Ascending aorta (tissue), 2 donors: ENCODE measurements at places on chromosomes 2 and 18. TPM values are rescaled to one million over a fixed set of nuclear protein-coding genes. Genes with fewer than 3 reads are reported as not detected.

IL1A gene
- total RNA-seq, result not detected

CHRND gene
- not detected for total RNA-seq

ECEL1 gene
- 14.9 TPM for total RNA-seq

GNAL gene
- 5.9 TPM for total RNA-seq

DNA sequence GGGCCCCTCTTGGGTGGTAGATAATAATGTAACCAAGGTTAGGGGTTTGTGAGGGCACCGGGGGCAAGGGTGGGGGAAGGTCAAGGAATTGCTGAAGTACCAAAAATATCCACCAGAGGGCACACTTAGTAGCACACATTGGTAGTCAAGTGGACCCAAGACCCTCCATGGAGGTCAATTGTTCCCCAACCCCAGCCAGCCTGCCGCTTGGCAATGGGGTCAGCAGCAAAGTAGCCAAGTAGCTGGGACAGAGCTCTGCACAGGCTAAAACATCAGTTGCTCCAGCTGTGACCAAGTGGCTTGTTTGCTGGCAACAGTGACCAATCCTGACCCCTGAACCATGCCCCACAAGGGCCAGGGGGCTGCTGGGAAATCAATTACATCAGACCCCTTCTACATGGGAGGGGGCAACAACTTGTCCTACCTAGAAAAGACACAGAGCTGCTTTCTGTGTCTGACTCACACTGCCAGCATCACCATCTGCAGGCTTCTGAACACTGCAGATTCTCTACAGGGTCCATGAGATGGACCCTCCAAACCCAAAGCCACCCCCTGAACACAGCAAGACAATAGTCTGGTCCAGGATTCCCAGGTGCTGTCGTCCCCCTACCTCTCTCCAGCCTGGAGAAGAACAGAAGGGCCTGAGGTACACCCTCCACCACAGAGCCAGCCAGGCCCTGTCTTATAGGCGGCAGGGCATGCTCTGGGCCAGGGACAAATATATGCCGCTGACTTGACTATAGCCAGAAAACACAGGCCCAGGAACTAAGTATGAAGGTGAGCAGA is 76.0 kb downstream of the EMX1 start:
- H3K27me3 ChIP-seq, result no peaks in the 10 kb centered on the region
- no peak for DNase-seq
- H3K4me1 ChIP-seq, result no peaks in the 10 kb centered on the region
- no peak overlapping the region for H3K4me3 ChIP-seq
- no peak overlapping the region for H3K27ac ChIP-seq
- no peaks in the 10 kb centered on the region for H3K36me3 ChIP-seq

- no peaks in the 10 kb centered on the region for H3K27me3 ChIP-seq
- no peak for DNase-seq
- no peaks in the 10 kb centered on the region for H3K36me3 ChIP-seq
- no peak overlapping the region for H3K27ac ChIP-seq
Measured at GRCh38 chr2:127584516-127585033, 49.1 kb downstream of the MYO7B start.

GRCh38 chr18:47868744-47869143 is 61.7 kb downstream of the SMAD2 start:
- no peak for DNase-seq
- H3K27me3 ChIP-seq, result no peaks in the 10 kb centered on the region
- H3K27ac ChIP-seq, result no peak overlapping the region
- H3K36me3 ChIP-seq, result peaks cover 31% of the 10 kb centered on the region

- H3K36me3 ChIP-seq, result no peaks in the 10 kb centered on the region
- no peak for DNase-seq
- peak overlapping the region; percentile 51 for H3K4me3 ChIP-seq
- H3K27ac ChIP-seq, result no peak overlapping the region
- H3K4me1 ChIP-seq, result peaks cover 5% of the 10 kb centered on the region
Measured at GRCh38 chr2:191845248-191845715, 1.6 kb downstream of the CAVIN2 start.

- H3K36me3 ChIP-seq, result no peaks in the 10 kb centered on the region
- no peak overlapping the region for H3K4me3 ChIP-seq
- peaks cover 28% of the 10 kb centered on the region for H3K4me1 ChIP-seq
- no peak for DNase-seq
- H3K27me3 ChIP-seq, result no peaks in the 10 kb centered on the region
Measured at GRCh38 chr2:68834737-68835376, 36.3 kb downstream of the BMP10 start.

DNA sequence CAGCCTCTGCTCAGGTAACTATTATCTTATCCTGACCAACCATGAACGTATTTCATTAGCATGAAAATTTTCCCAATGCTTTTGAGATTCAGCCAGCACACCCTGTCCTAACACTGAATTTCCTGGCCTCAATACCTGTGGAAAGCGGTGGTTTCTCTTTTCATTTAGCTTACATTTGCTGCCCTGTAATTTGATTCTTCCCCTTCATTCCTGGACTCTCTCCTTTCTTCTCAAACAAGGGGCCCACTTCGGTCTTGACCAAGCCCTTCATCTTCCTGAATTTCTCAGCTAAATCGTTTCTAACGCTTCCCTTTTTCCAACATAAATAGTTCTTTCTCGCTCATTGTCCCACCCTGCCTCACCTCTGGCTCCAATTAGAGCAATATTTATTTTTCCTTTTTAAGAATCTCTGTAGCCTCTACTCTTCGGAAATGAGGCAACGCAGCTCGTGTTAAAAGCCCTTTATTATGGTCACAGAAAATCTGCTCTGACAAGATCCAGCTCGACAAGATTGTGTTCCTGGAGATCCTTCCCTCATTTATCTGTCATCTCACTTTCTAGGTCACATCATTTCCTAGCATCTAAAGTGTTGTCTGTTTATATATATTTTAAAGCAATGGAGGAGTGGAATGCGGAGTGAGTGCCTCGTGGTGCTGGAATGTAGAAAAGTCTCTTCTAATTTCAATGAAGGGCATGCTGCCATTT is 49.5 kb upstream of the BCL11A start:
- H3K27ac ChIP-seq, result no peak overlapping the region
- no peaks in the 10 kb centered on the region for H3K4me1 ChIP-seq
- no peak for DNase-seq

GRCh38 chr2:178213991-178214390 is 19.7 kb downstream of the OSBPL6 start:
- no peak overlapping the region for H3K27ac ChIP-seq
- no peak for DNase-seq
- no peak overlapping the region for H3K4me3 ChIP-seq
- no peaks in the 10 kb centered on the region for H3K36me3 ChIP-seq
- no peaks in the 10 kb centered on the region for H3K4me1 ChIP-seq

DNA sequence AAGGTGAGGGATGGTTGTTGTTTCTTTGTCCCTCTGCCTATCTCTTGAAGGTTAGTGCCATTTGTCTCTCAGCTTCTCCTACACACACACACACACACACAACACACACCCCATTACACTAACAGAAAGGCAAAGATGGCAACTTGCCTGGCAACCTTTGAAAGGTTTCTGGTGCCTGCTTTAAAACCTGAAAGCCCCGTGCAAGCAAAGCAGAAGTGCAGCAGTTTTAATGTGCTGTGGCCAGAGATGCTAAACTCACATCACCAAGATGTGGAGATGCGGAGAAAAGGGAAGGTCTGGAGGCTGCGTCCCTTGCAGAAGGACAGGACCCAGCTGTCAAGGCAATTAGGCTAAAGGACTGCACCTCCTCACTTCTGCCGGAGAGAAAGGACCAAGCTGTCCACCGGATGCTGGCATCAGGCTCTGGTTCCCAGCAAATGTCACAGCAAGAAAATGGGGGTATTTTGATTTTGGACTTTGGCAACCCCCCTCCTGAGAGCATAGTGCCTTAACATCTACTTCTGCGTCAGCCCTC is 196.4 kb downstream of the ARL4C start:
- H3K27ac ChIP-seq, result no peak overlapping the region
- H3K27me3 ChIP-seq, result no peaks in the 10 kb centered on the region
- no peaks in the 10 kb centered on the region for H3K4me1 ChIP-seq
- H3K4me3 ChIP-seq, result no peak overlapping the region

DNA sequence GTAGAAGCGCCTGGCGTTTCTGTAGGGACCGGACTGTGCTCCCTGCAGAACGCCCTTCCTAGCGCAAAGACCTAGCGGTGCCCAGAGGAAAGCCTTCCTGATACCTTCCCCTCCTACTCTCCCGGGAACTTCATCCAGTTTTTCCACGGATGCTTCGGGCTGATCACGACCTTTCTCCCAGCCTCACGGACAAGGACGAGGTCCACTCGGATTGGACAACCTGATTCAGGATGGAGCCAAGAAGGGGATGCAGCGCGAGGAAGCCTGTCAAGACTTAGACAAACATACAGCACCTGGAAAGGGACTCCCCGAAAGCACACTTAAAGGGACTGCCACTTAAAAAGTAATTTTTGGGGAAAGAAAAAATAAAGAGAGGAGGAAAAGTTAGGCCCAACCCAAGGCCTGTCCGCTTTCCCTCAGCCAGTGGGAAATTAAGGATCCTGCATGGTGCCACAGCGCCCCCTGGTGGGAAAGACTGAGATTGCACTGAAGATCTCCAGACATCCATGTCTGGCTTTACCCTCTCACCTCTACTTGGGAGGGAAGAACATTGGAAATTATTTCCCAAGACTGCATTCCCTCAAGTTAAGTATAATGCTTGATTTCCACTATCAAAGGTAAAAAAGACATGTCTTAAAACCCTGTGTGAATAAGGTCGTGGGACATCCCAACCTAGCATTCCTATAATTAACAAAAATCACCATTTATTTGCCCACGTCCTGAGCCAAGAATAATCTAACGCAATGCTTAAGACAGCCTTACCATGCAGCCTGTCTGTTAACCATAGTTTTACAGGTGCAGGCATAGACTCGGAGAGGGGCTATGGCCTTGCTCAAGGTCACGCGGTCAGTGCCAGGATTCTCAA is 13.4 kb upstream of the COPS8 start:
- no peak overlapping the region for H3K27ac ChIP-seq
- no peaks in the 10 kb centered on the region for H3K27me3 ChIP-seq
- H3K36me3 ChIP-seq, result no peaks in the 10 kb centered on the region
- peak; percentile 88 for DNase-seq
- H3K4me3 ChIP-seq, result no peak overlapping the region

DNA sequence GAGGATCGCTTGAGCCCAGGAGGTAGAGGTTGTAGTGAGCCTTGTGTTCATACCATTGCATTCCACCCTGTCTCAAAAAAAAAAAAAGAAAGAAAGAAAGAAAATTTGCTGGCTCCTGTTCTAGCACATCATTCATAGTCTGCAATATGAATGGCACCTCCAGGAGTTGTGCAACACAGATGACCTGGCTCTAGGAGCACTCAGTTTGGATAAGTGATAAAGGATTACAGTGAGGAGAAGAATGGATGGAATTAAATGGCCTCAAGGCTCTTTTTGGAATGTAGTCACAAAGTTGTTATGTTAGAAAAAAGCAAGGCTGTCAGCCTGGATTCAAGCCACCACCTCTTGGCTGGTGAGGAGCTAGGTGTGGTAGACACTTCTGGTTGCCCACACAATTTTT is 21.5 kb upstream of the SPRED2 start:
- no peaks in the 10 kb centered on the region for H3K4me1 ChIP-seq
- no peaks in the 10 kb centered on the region for H3K27me3 ChIP-seq
- no peak for DNase-seq
- H3K4me3 ChIP-seq, result no peak overlapping the region
- no peaks in the 10 kb centered on the region for H3K36me3 ChIP-seq

DNA sequence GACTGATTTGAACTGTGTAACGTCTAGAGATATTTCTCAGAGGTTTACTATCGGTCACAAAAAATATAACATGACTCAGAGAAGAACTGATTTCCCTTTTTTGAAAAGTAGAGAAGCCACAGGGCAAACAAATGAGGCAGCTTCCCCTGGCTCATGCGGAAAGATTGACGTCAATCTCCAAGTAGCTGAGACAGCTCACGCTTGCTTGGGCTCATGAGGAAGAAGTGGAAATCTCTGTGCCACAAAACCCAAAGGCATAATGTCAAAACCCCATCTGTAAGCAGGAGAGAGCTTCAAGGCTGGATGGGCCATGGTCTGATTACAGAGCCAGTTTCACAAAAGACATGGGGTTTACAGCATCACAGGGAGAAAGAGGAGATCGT is 188.1 kb downstream of the ARL4C start:
- H3K27me3 ChIP-seq, result no peaks in the 10 kb centered on the region
- H3K4me3 ChIP-seq, result no peak overlapping the region
- no peaks in the 10 kb centered on the region for H3K4me1 ChIP-seq
- peak overlapping the region; percentile 44 for H3K27ac ChIP-seq
- no peak for DNase-seq
- no peaks in the 10 kb centered on the region for H3K36me3 ChIP-seq

DNA sequence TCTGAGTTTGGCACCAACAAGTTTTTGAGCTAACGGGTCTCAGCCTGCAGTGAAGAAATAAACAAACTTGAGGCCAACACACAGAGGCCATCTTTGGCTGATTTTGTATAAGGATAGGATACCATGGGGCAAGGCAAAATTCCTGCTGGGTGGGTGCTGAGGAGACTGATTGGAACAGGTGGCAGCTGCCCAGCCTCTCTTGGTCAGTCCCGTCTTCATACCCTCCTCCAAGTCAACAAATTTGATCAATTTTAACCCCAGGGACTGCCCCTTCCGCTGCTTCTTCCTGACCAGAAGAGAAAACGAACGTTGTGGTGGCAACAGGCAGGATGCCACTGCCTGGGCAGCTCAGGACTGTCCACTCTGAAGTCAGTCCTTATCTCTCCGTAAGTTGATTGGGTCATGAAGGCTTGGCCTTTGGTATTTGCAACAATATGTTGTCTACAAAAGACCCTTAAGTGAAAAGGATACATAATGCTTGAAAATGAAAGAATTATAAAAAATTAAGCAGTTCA is 139.3 kb downstream of the SPP2 start:
- no peak overlapping the region for H3K27ac ChIP-seq
- DNase-seq, result no peak
- no peaks in the 10 kb centered on the region for H3K4me1 ChIP-seq
- H3K27me3 ChIP-seq, result no peaks in the 10 kb centered on the region
- no peaks in the 10 kb centered on the region for H3K36me3 ChIP-seq

GRCh38 chr2:28346587-28346986 is 46.1 kb upstream of the FOSL2 start:
- no peaks in the 10 kb centered on the region for H3K36me3 ChIP-seq
- H3K4me3 ChIP-seq, result no peak overlapping the region
- no peak for DNase-seq
